CD8-positive, alpha-beta memory T cell (primary cell): ENCODE measurements at places on chromosomes 16 and 17. TPM values are rescaled to one million over a fixed set of nuclear protein-coding genes. Genes with fewer than 3 reads are reported as not detected.

DNA sequence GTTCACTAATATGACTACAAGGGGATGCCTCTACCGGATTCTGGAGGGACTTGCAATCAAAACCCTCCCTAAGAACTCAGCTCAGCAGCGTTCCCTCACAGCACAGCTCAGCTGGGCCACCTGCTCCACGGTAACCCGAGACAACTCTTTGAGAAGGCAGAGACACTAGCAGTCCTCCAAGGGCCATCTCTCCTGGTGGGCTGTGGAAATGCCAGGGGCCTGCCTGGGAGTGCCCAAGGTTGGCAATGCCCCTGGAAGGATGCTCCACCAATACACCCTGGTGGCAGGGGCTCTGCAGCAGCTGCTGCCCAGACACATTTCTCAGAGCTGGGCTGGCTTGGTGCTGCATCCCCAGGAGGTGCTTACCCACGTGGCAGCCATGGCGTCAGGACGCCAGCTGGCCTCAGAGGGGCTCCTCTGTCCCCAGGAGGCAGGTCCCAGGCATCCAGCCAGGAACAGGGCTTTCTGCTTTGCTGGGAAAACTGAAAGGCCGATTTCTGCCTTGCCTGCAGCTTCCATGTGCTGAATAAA, 16.5 kb downstream of the CDIP1 start:
- no peak overlapping the region for H3K4me3 ChIP-seq
- DNase-seq, result no peak
- peaks cover 4% of the 10 kb centered on the region for H3K36me3 ChIP-seq
- H3K4me1 ChIP-seq, result peaks cover 5% of the 10 kb centered on the region
- H3K27me3 ChIP-seq, result no peaks in the 10 kb centered on the region

TP53I13 gene
- 75.5 TPM for total RNA-seq

GRCh38 chr16:20897253-20897897, 2.8 kb downstream of the DCUN1D3 start:
- H3K27ac ChIP-seq, result no peak overlapping the region
- H3K4me1 ChIP-seq, result peaks cover 20% of the 10 kb centered on the region
- DNase-seq, result no peak
- no peaks in the 10 kb centered on the region for H3K27me3 ChIP-seq
- no peaks in the 10 kb centered on the region for H3K36me3 ChIP-seq
- H3K4me3 ChIP-seq, result no peak overlapping the region

GRCh38 chr16:78242239-78242630, 142.8 kb downstream of the WWOX start:
- no peaks in the 10 kb centered on the region for H3K36me3 ChIP-seq
- no peak for DNase-seq
- no peak overlapping the region for H3K4me3 ChIP-seq
- H3K27ac ChIP-seq, result no peak overlapping the region

DPEP3 gene
- total RNA-seq, result 0.18 TPM

AIPL1 gene
- not detected for total RNA-seq

- H3K27me3 ChIP-seq, result no peaks in the 10 kb centered on the region
- H3K4me3 ChIP-seq, result no peak overlapping the region
- no peak overlapping the region for H3K27ac ChIP-seq
- peaks cover 32% of the 10 kb centered on the region for H3K4me1 ChIP-seq
Measured at GRCh38 chr17:50902372-50903353, 36.5 kb upstream of the TOB1 start.

BCKDK gene
- total RNA-seq, result 40.0 TPM

GRCh38 chr16:85988723-85989313, 89.9 kb downstream of the IRF8 start:
- DNase-seq, result no peak
- no peak overlapping the region for H3K27ac ChIP-seq
- no peak overlapping the region for H3K4me3 ChIP-seq
- H3K36me3 ChIP-seq, result no peaks in the 10 kb centered on the region
- H3K27me3 ChIP-seq, result peaks cover 4% of the 10 kb centered on the region

DNA sequence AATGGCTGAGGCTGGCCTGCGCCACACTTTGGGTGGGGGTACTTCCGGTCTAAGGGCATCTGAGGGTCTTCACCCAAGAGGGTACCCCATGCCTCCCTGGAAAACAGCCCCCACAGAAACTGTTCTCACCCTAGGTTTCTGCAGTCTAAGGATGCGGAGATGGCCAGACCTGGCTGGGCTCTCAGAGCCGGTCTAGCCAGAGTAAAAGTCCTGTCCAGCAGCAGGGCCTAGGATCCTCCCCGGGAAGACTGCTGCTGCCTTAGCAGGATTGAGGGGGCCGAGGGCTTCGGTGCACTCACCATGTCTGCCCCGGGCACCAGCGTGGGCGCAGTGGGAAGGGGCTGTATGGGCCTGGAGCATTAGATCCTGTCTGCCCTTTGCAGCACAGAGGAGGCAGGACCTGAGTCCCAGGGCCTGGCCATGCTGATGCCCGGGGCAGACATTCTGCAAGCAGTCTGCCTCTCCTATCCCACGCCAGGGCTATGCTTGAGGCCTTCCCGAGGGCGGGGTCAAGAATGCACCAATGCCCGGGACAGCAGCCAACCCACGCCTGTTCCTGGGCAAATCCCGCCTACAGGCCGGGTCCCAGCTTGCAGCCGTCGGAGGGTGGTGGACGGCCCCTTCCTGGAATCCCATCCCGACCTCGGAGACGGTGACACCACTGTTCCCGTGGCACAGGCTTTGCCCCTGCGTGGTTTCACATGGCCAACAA, 54.7 kb downstream of the CBFA2T3 start:
- H3K4me3 ChIP-seq, result no peak overlapping the region
- peaks cover 4% of the 10 kb centered on the region for H3K4me1 ChIP-seq
- peaks cover 4% of the 10 kb centered on the region for H3K27me3 ChIP-seq
- DNase-seq, result no peak
- H3K36me3 ChIP-seq, result no peaks in the 10 kb centered on the region

DNA sequence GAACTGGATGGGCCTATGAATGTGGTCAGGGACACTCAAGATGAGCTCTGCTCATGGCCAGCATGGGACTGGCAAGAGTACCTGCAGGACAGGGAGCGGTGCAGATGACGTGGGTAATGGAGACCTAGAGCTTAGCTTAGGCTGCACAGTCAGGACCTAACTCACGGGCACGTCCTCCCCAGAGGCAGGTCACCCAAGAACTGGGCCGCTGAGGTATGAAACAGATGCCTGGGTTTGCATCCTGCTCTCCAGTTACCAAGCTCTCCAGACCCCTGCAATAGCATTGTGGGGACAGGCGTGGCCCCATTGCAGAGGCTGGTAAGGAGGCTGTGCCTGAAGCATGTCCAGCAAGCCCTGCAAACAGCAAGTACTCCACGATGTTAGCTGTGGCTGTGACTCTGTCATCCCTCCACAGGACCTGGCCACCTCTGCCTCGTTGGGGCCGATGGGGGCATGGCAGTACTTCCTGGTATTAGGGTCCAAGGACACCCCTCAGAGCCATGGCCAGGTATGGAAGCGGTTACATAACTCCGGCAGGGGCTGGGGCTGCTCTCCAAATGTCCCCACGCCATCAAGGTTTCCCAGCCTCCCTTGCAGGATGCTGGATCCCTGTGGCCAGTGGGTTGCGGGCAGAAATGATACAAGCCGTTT, 37.5 kb upstream of the RBFOX3 start:
- no peak for DNase-seq
- H3K36me3 ChIP-seq, result no peaks in the 10 kb centered on the region
- H3K4me3 ChIP-seq, result no peak overlapping the region
- H3K27me3 ChIP-seq, result no peaks in the 10 kb centered on the region
- no peak overlapping the region for H3K27ac ChIP-seq

GRCh38 chr17:76753061-76753961, 15.4 kb downstream of the MFSD11 start:
- peak overlapping the region; percentile 67 for H3K27ac ChIP-seq
- H3K36me3 ChIP-seq, result peaks cover 4% of the 10 kb centered on the region
- peak overlapping the region; percentile 47 for H3K4me3 ChIP-seq
- peak; percentile 87 for DNase-seq
- peaks cover 27% of the 10 kb centered on the region for H3K4me1 ChIP-seq

TNFSF13 gene
- 0.80 TPM for total RNA-seq

DNA sequence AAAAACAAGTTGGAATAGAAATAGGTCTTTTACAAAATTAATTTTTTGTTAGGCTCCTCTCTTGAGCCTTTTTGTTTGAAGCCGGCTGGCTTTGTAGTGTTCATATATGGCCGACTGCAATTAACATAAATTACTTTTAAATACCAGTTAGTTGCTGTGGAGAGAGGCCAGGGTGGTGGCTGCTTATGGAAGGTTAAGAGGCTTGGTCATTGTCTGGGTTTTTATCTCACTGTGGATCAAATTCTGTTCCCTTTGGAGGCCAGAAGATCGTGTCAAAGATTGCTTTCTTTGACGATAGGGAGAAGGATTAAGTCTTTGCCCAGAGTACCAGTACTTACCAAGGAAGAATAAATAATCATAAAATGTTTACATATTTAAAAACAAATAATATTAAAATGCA, 39.9 kb downstream of the MSI2 start:
- no peaks in the 10 kb centered on the region for H3K27me3 ChIP-seq
- H3K4me1 ChIP-seq, result no peaks in the 10 kb centered on the region
- H3K27ac ChIP-seq, result no peak overlapping the region

GRCh38 chr17:82531431-82531881, 11.9 kb downstream of the FOXK2 start:
- H3K4me1 ChIP-seq, result peaks cover 40% of the 10 kb centered on the region
- no peak for DNase-seq
- no peak overlapping the region for H3K4me3 ChIP-seq
- H3K27ac ChIP-seq, result no peak overlapping the region
- no peaks in the 10 kb centered on the region for H3K27me3 ChIP-seq

GRCh38 chr17:38815576-38816193, 9.4 kb downstream of the CWC25 start:
- peaks cover 22% of the 10 kb centered on the region for H3K36me3 ChIP-seq
- no peak overlapping the region for H3K27ac ChIP-seq
- H3K4me1 ChIP-seq, result no peaks in the 10 kb centered on the region
- H3K4me3 ChIP-seq, result no peak overlapping the region
- no peaks in the 10 kb centered on the region for H3K27me3 ChIP-seq

PRRT2 gene
- total RNA-seq, result 1.2 TPM

ALOX12 gene
- total RNA-seq, result not detected

GRCh38 chr17:4766723-4767122, 5.0 kb upstream of the TM4SF5 start:
- no peak for DNase-seq
- H3K4me1 ChIP-seq, result no peaks in the 10 kb centered on the region
- no peaks in the 10 kb centered on the region for H3K27me3 ChIP-seq
- H3K27ac ChIP-seq, result no peak overlapping the region
- no peaks in the 10 kb centered on the region for H3K36me3 ChIP-seq

DNA sequence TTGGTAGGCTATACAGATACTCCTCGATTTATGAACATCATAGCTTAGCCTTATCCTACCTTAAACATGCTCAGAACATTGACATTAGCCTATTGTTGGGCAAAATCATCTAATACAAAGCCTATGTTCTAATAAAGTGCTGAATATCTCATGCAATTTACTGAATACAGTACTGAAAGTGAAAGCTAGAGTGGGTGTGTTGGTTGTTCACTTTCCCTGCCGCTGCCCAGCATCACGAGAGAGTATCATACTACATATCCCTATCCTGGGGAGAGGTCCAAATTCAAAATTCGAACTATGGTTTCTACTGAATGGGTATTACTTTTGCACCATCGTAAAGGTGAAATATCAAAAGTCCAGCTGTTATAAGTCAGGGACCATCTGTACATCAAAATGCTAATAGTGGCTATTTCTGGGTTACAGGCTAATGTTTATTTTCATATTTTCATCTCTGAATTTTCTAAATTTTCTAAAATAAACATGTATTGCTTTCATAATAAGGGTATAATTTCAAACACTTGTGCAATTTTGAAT, 54.5 kb downstream of the NACA2 start:
- H3K4me3 ChIP-seq, result no peak overlapping the region
- no peaks in the 10 kb centered on the region for H3K36me3 ChIP-seq
- no peak overlapping the region for H3K27ac ChIP-seq
- no peaks in the 10 kb centered on the region for H3K27me3 ChIP-seq
- DNase-seq, result no peak
- no peaks in the 10 kb centered on the region for H3K4me1 ChIP-seq

KRTAP2-3 gene
- total RNA-seq, result not detected

DNA sequence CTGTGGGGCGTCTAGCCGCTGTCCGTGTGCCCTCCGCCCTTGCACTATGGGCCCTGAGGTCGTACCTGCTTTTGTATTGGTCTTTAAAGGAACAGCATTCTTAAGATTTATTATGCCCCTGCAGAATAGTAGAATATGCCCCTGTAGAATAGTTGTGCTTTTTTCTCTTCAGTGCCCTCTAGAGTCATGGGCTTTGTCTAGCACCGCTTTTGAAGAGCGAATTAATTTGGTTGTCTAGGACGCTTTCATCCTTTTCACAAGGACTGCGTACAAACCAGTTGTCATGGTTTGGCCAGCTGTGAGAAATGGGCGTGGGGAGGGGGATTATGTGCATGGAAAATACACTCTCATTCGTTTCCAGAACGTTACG, 621 bp downstream of the CEP95 start:
- peaks cover 34% of the 10 kb centered on the region for H3K36me3 ChIP-seq
- peak overlapping the region; percentile 91 for H3K4me3 ChIP-seq
- peaks cover 42% of the 10 kb centered on the region for H3K4me1 ChIP-seq
- no peaks in the 10 kb centered on the region for H3K27me3 ChIP-seq
